ENCODE measurements at places on chromosomes 5 and 9.

GRCh38 chr5:19406576-19407365, 581.2 kb downstream of the CDH18 start:
- DNase-seq, result no peak

- DNase-seq, result no peak
Observed at GRCh38 chr5:151234476-151235238, 10.8 kb upstream of the CCDC69 start.

DNA sequence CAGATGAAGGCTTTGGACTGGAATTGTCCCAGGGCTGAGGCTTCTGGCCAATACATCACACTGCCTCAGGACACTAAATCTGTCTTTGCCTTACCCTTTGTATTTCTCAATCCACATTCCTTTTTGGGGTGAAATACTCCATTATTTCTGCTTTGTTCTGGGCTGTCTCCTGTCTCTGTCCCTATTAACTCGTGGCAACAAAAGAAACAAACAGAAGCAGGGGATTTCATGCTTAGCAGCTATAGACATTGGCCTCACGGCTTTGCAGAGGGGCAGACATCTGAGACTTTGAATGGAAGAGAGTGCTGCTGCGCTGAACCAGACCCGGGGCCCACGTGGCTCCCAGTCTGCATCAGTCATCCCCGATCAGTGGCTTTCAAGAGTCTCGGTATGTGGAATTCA, 129.7 kb downstream of the ARL15 start:
- DNase-seq, result no peak

DNA sequence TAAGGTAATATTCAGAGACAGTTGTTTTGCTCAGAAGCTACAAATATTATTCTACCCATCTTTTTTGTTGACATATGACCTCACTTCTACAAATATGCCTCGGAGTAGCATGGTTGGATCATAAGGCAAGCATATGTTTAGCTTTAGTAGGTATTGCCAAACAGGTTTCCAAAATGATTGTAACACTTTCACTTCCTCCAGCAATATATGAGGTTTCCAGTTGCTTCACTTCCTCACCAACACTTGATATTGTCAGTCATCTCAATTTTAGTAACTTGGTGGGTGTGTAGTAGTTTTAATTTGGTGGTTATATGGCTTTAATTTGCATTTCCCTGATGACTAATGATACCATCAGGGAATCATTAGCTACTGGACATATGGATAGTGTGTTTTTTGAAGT, 46.7 kb downstream of the TNFSF8 start:
- no peak for DNase-seq

DNA sequence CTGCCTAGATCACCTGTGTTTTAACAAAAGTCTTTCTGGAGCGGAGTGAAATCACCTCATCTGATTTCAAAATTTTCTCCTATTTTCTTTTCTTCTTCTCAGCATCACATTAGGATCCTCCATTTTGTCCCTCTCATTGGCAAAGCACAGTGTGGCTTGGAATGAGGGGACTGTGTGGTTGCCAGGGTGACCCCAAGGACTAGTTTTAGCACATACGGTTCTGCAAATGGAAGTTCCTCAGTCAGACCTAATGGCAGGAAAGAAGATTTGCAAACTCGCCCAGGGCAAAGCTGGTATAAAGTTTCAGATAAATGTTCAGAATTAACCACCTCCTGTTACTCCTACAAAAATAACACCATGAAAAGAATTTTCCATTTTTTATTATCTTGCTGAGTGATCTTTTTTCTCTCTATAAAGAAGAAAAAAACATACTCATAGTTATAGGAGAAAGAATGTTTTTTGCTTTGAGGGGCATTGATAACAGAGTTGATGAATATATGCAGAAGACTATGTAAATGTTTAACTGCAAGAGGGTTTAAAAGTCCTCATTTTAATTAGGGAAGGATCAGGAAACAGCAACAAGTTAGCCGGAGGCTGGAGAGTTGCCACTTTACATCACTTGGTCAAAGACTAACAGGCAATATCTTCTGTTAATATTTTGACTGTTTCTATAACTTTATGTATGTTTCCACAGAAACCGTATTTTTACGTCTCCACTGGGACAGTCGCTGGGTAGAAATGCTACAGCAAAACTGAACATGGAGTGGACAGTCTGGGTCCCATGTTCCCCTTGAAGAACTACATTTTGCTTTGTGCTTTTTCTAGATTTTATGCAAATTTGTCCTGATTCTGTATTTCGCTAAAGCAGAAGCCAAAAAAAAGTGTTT, 257.8 kb downstream of the NR2F1-AS1 start:
- DNase-seq, result no peak

DNA sequence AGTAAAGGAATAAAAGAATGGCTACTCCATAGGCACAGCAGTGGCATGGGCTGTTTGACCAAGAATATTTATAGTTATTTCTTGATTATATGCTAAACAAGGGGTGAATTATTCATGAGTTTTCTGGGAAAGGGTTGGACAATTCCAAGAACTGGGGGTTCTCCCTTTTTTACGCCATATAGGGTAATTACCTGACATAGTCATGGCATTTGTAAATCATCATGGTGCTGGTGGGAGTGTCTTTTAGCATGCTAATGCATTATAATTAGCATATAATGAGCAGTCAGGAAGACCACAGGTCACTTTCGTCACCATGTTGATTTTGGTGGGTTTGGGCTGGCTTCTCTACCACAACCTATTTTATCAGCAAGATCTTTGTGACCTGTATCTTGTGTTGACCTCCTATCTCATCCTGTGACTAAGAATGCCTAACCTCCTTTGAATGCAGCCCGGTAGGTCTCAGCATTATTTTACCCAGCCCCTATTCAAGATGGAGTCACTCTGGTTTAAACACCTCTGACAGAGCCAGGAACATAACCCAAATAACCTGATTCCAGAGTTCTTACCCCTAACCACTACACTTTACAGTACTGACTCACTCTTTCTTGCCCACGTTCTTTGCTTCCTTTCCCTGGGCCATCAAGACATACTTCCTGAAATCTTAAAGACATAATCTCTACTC, 25.0 kb upstream of the MRPS30 start:
- DNase-seq, result no peak

- no peak for DNase-seq
Observed at GRCh38 chr5:61465066-61465465, 133.0 kb downstream of the ZSWIM6 start.

DNA sequence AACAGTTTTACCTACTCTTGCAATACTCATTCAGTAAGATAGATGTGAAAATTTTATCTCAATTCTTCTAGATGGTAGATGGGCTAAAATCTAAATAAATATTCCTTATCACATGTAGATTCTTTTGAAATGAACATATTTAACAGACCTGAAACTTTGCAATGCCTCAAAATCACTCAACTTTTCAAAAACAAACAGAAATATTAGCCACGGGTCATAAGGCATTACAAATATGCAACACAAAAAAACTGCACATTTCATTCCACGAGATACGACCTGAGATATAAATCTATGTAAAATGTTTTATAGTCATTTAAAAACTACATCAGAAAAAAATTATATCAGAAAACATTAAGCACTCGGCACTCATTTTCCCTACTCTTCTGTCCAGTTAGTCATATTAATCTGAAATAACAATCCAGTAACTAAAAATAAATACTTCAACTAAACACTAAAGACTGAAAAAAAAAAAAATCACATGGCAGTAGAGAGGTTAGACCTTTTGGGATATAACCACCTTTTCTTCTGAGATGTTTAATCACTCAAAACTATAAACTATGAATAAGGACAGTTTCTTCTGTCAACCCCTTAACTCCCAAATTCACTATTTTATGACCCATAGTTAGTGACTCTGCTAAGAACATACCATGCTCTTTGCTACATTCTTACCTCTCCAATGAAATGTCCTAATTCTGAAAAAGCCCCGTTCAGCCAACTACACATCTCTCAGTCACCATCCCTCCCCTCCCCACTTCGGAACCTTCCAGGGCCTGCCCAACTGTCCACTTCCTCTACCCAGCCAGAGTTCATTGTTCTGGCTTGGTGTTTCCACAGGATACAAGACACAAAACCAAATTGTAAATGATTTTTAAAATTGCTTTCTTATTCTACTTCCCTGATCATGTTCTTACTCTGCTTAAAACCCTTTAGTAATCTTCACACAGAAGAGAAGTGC, 6.4 kb downstream of the HOMER1 start:
- DNase-seq, result no peak

DNA sequence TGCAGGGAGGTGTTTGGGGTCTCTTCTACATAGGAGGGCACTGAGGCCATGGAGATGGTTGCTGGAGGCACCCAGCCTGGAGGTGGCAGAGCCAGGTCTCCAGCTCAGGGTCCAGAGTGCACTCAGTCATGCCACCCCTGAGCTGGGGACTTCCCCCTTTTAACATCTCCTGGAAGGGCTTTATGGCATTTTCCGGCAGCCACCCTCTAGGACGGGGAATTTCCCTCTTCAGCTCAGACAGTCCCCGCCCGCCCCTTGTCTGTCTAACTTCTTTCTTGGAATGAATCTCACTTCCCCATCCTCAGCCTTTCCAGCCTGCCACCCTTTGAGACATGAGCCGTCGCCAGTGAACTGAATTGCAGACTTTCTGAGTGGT, 49.9 kb downstream of the COL15A1 start:
- no peak for DNase-seq

- DNase-seq, result no peak
Observed at GRCh38 chr5:163467682-163468081, 7.2 kb downstream of the HMMR start.

- peak; percentile 62 for DNase-seq
Observed at GRCh38 chr5:171647043-171647903, 138.3 kb upstream of the SMIM23 start.

- DNase-seq, result no peak
Observed at GRCh38 chr5:156400231-156400986, 73.4 kb downstream of the SGCD start.

DNA sequence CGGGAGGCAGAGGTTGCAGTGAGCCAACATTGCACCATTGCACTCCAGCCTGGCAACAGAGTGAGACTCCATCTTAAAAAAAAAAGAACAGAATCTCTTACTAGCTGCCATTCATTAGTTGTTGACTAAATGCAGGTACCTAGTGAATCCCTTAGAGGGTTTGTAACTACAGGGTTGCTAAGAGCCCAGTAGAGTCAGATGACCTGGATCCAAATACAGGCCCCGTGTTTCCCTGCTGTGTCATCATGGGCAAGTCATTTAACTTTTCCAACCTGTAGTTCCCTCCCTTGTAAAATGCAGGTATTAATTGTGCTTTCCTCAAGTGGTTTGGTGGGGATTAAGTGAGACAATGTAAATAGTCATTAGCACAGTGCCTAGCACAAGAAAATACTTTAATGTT, 32.8 kb downstream of the PLAC8L1 start:
- DNase-seq, result no peak

DNA sequence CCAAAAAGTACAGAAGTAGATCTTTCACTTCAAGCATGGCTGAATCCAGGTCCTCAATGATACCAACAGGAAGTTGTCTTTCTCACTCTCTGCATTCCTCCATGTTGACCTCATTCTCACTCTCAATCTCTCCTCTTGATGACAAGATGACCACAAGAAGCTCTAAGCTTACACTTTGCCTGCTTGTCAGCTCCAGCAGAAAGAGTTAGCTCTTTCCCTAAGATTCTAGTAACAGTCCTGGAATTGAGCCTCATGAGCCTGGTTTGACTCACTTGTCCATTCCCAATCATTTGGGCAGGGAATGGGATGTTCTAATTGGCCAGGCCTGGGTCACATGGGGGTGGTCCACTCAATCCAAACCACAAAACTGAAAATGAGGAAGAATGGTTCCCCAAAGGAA, 3.3 kb upstream of the CLTA start:
- DNase-seq, result no peak

GRCh38 chr5:111626473-111627148, 114.3 kb upstream of the STARD4 start:
- DNase-seq, result no peak

- no peak for DNase-seq
Observed at GRCh38 chr5:176918613-176919012, 19.5 kb upstream of the HK3 start.

GRCh38 chr9:81308404-81308803, 380.9 kb downstream of the TLE1 start:
- DNase-seq, result no peak

DNA sequence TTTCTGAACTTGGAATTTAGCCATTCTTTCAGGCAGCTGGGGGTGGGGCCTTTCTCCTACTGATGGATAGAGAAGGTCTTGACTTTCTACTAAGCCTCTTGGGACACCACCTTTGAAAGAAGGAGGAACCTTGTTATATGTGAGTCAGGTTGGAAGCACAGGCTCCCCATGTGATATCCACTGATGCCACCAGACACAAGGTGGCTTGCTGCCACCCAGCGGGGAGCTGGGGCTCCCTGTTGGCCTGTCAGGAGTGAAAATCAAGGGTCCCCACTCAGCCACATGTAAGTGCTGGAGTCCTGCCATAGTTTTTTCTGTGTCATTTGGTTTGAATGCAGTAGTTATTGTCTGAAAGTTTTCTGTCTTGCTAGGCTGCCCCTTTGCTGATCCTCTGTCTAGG, 252.4 kb upstream of the NFIL3 start:
- peak; percentile 54 for DNase-seq

DNA sequence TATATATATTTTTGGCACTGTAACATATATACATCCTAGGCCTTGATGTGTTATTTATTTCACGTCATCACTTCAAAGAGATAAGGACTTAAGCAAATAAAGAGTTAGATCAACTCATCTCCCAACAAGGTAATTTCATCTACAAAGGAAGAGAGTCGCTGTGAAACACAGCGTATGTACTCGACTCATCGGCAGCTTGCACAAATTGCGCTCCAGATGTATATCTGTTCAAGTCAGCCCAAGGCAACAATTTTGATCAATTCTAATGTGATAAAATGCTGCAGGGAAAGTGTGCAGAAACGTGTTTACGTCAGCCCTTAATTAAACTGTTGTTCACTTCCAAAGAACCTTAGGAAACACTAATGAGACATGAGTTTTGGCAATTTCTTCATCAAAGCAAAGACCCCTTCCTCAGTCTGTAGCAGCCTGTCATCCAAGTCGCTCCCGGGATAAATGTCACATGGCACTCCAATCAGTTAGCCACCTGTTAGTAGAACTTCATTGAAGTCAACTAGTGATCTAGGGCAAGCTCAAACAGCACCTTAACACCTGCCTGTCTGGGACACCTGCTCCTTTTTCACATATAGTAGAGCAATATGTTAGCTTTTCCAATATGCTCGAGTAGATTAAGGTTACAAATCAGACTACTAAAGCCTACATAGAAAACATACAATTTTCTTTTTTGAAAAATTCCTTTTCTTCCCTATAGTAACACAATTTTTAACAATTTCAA, 182.4 kb downstream of the NFIB start:
- no peak for DNase-seq

- no peak for DNase-seq
Observed at GRCh38 chr9:114056527-114056926, 21.6 kb downstream of the AMBP start.

- DNase-seq, result no peak
Observed at GRCh38 chr9:107614765-107615164, 125.2 kb upstream of the KLF4 start.

DNA sequence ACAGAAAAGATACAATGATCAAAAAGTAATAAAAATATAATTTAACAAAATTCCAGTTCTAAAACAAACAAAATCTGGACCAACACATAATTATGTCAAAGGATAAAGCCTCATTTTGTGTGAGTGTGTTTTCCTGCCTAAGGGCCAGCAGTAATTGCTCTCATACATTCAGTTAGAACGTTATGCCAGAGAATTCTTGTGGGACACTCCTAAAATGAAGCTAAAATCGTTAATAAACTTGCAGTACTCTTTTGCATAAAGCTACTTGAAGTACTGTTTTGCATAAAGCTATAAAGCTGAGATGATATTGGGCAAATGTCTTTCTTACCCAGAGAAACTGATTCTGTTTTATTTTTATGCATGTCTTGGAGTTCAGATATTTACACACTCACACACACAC, 1072.3 kb downstream of the MAT2B start:
- no peak for DNase-seq

GRCh38 chr9:107738789-107739188, 249.2 kb upstream of the KLF4 start:
- no peak for DNase-seq
